ENCODE measurements at places on chromosomes 3 and 15.

GRCh38 chr3:139934613-139935015 is 371 bp upstream of the CLSTN2 start:
- peak; percentile 15 for DNase-seq

- no peak for DNase-seq
Observed at GRCh38 chr3:154254527-154254926, 69.8 kb downstream of the DHX36 start.

DNA sequence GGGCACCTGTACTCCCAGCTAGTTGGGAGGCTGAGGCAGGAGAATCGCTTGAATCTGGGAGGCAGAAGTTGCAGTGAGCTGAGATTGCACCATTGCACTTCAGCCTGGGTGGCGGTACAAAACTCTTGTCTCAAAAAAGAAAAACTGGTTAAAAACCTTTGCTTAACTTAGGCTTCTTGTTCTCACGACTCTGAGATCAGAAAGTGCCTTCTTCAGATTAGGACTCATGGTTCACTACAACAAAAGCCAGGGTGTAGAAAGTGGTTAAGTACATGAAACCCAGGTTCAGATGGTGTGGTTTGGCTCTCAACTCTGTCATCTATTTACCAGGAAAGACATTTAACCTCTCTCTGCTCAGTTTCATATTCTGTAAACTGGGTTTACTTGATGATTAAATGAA is 168.4 kb downstream of the TUSC7 start:
- DNase-seq = no peak

- DNase-seq = peak; percentile 86
Observed at GRCh38 chr3:60579734-60580133, 671.5 kb downstream of the FHIT start.
